ENCODE measurements at places on chromosomes 12 and 14.

DNA sequence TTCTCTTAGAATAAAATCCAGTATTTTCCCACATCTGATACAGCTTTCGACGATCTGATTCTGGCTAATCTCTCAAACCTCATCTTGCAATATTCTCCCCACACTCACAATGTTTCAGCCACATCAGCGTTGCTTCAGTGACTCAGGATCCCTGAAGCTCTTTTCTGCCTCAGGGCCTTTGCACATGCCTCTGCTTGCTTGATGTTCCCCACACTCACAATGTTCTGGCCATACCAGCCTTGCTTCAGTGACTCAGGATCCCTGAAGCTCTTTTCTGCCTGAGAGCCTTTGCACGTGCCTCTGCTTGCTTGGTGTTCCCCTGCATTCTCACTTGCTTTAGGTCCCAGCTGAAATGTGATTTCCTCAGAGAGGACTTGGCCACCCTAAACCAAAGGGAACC lies 2.6 kb downstream of the C12orf42 start:
- DNase-seq, result no peak

DNA sequence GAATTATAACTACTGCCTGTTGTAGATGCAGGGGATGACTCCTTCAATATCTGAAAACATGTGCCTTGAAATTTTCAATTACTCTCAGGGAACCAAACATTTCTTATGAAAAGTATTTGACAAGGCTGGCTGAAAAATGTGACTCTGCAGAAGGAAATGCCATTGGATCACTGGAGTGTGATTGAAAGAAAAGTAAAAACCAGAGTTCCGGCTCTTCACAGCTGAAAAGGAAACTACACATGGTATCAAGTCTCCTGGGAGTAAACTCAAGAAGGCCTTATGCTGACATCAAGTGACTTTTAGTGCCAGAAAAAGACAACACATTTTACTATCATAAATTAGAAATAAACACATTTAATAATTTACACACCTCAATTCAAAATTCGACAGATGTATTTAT lies 693.0 kb downstream of the LRFN5 start:
- DNase-seq, result no peak

DNA sequence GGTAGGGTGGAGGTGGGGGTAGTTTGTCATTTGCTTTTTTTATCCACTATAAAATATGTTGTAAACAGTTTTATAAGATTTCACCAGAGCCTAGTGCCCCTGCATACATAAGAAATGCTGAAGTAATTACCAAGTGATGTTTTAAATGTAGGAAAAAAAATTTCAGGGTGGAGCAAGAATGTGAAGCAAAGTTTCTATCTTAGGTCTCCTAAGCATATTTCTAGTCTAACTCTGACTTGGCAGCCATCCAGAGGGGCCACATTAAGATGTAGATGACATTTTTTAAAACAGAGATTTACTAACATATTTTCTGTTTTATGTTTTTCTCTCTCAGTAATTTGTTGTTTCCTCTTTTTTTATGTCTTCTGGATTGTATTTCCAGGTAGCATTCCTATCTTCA lies 15.8 kb upstream of the KRAS start:
- DNase-seq, result no peak

DNA sequence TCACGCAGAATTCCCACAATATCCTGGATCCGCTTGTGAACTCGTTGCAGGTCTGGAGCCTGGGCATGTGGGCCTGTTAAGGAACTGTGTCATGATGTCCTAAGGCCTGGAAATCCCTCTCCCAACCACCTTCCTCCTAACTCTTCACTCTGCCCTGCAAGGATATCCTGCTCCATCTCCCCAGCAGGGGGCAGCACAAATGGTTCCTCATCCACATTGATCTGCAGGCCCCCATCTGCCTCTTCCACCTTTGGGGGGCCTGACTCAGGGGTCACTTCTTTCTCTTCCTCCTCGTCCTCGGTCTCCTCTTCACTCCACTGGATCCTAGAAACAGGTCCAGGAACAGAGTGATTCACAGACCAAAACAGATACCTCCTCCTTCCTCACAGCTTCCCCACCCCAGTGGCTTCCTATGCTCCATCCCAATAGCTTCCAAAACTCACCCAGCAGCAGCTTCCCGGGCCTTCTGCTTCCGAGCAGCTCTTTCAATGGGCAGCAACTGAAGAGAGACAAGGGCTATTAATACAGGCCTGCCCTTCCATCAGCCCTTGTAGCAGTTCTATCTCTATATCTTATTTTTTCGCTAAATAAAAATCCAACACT lies 4.5 kb downstream of the NOP2 start:
- DNase-seq, result peak; percentile 62

DNA sequence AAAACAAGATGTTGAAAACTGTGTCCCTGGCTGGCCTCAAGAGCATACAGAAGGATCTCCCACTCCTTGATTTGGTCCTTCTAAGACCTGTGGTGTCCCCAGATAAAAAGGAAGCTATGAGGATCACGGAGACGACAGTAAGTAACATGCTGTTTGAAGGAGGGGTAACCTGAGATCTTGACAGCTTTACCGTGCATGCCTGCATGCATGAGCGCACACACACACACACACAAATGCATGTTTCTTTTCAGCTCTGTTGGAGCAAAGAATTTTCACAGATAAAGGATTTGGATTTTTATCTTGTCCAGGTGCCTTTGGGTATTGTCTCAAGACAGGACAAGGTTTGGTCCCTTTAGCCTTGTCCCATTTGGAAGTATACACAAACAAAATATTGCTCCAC lies 411.6 kb upstream of the CCDC196 start:
- DNase-seq, result no peak

DNA sequence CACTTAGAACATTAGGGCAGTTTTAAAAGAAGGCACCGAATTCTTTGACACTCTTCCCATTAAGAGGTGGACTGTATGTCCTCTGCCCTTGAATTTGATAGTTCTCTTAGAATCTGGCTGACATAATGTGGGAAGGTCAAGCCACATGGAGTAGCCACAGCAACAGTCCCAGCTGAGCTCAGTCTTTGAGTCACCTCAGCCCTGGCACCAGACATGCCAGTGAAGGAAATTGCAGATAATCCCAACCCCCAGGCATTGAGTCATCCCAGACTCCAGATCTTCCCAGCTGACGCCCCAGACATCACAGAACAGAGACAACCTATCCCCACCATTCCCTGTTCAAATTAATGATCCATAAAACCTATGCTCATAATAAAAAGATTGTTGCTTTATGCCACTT lies 83.4 kb downstream of the GTF2A1 start:
- no peak for DNase-seq

GRCh38 chr12:5873281-5873919 lies 71.7 kb downstream of the ANO2 start:
- no peak for DNase-seq

DNA sequence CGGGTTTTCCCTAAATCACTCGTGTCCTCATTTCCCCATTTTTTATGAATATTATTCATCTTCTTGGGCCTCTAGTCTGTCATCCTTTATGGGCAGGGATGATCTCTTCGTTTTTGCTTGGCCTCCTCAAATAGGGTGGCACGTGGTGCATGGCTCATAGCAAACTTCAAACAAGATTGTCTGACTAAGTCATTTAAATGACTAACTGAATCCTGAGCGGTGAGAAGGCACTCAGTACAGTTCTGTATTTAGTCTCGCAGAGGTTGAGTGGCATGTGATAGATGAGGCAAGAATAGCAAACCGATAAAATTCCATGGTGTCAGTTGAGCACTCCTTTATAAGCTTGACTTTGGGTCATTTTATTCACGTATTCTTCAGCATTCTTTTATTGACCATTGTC lies 5.7 kb upstream of the JDP2 start:
- DNase-seq, result no peak

- no peak for DNase-seq
Measured at GRCh38 chr12:124569375-124570148, 2.1 kb upstream of the NCOR2 start.

GRCh38 chr12:101857043-101857558 lies 20.3 kb upstream of the DRAM1 start:
- peak; percentile 28 for DNase-seq

DNA sequence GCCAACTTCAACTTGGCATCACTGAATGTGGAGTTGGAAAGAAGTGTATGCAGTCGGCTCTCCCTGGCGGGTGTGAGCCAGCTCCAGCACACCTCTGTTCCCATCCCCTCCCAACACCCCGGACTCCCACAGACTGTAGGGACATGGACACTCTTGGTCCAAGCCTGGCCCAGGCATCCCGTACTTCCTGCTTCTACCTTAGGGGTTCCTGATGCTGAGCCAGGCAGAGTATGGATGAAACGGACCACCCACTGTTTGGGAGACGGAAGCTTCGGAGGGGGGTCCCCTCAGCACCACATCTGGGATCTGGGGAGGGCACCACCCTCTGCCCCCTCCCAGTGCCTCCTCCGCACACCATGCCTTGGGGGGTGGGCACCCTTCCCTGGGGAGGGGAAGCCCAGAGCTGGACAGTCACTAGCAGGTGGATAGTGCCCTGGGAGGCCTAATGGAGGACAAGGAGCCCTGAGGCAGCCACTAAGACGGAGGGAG lies 62.0 kb downstream of the LGMN start:
- no peak for DNase-seq

DNA sequence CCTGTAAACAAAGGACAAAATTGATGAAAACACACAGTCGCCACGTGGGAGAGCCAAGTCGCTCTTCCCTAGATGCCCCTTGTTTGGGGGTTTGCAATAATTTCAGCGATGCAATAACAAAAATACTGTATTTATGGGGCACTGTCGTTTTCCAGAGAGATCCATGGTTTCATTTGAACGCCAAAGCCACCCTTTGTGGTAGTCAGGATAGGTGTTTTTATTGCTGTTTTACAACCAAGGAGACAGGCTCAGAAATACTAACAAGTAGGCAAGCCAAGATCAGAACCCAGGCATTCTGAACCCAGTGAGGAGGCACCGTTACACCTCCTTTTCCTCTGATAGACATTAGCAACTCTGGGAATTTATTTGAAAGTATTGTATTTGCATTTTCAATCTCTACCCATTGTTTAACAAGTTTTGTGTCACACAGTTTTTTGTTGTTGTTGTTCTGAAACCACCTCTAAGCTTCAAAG lies 831 bp upstream of the BTBD7 start:
- DNase-seq, result no peak

DNA sequence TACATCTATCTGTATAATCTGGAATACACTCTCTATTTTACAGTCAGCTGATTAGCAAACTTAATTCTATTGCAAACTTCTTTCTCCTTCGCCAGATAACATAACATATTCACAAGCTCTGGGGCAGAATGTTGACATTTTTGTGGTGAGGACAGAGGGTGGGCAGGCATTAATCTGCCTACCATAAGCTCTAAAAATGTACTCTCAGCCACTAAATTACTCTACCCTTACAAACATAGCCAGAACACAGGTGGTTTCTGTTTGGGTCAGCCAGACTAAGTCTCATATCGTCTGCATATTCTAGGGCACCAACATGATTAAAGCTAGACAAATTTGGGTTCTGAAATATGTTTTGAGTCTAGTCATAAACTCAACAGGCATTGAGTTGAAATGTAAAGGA lies 90.1 kb downstream of the SLC6A15 start:
- no peak for DNase-seq

DNA sequence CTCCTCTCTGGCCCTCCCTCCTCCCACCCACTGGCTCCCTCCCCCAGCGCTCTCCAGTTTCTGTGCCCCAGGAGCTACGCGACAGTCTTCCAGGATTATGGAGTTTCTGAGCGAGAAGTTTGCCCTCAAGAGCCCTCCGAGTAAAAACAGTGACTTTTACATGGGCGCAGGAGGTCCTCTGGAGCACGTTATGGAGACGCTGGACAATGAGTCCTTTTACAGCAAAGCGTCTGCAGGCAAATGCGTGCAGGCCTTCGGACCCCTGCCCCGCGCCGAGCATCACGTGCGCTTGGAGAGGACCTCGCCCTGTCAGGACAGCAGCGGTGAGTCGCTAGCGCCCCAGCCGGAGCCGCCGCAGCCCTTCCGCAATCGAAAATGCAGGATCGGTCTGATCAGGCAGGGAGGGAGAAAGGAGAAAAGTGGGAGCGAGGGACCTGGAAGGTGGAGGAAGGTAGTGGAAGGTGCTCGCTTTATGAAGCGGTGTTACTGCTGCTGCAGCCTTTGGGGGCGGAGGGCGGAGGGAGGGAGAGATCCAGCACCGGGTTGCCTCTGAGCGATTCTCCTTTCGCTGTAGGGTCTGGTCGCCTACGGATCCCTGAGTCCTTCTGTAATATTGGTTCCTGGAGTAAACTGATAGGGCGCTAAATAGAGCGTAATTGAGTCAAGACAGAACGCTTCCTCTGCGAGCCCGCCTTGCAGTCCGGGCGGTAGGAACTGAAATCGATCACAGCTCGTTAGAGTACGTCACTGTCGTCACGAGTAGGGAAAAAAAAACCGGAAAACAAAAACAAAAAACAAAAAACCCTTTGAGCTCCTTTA lies at the start of gene ALX1:
Gene ALX1, plus strand, starts transcription at position 56 of the 819 bp plus-strand sequence. Its CDS starts 42 bp downstream, at position 98.
- peak; percentile 20 for DNase-seq

GRCh38 chr12:10365696-10366405 lies 24.0 kb downstream of the KLRK1 start:
- no peak for DNase-seq

- no peak for DNase-seq
Measured at GRCh38 chr14:82134411-82134810, 600.8 kb upstream of the SEL1L start.

DNA sequence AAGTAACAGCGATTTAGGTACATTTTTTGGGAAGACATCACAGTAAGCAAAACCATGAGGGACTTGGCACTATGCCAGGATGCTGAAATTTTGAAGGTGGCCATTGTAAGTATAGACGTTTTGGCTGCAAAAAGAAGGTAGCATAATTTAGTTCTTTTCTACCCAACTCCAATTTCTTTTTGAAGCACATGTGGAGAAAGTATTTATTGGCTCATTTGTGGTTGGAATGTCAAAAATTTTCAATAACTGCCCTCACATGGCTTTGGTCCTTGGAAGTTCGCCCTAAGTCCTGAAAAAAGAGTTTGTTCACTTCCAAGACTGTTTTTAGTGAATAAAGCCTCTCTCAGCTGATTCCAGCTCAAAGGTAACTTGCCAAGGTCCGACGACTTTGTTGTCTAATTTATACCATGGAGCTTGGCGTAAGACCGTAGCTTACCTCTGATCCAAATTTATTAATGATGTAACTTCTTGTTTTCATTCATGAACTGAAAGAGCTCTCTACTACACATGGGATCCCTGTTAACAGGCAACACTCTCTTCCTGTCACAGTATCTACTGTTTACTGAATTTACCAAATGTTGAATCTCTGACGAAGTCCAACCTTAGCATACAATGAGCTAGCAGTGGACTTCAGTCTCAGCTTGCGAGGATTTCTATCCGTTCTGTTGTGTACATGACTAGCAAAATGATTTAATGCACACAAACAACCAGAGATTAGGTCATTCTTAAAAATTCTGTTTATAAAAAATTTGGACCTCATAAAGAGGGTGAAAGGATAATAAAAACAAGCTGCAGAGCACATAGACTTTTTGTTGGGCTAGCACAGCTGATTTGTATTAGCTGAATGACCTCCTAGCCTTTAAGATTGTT lies 49.0 kb downstream of the MSRB3 start:
- DNase-seq, result no peak

GRCh38 chr12:122865268-122866231 lies 30.3 kb downstream of the HIP1R start:
- peak; percentile 39 for DNase-seq
